OCI-M1 (cell line): ENCODE measurements at places on chromosomes 3 and 15.
A peak's percentile ranks its signal among the peaks of the same experiment; 100 is the strongest.

DNA sequence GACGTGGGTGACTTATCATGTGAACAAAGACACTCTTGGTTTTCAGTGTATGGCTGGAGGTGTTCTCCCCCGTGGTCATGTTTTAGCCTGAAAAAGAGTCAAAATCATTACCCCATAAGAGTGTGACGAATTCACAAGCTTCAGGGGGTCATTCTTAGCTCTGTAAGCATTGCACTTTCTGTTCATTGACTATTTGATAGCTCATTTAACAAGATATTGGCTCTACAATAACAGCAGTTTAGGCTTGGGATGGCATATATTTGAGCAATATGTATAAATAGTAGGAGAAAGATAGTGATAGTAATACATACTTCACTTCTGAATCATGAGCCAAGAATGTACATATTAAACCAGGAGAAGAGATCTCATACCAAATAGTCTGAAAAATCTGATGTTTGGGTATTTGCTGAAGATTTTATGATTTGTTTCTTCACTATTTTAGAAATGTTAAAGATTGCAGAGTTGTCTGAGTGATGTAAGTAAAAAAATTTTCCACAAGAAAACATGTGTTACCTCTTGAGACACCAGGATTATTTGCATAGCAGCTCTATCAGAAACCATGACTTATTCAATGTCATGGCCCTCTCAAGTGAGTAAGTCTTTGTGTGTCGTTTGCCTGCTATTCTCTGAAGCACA, 996.0 kb downstream of the OTOL1 start:
- DNase-seq: no peak

- DNase-seq: no peak
Observed at GRCh38 chr3:32817558-32818228, at the start of gene TRIM71. TSS of gene TRIM71 (plus strand) at chr3:32817997. CDS start at chr3:32818081, 84 bp downstream.

DNA sequence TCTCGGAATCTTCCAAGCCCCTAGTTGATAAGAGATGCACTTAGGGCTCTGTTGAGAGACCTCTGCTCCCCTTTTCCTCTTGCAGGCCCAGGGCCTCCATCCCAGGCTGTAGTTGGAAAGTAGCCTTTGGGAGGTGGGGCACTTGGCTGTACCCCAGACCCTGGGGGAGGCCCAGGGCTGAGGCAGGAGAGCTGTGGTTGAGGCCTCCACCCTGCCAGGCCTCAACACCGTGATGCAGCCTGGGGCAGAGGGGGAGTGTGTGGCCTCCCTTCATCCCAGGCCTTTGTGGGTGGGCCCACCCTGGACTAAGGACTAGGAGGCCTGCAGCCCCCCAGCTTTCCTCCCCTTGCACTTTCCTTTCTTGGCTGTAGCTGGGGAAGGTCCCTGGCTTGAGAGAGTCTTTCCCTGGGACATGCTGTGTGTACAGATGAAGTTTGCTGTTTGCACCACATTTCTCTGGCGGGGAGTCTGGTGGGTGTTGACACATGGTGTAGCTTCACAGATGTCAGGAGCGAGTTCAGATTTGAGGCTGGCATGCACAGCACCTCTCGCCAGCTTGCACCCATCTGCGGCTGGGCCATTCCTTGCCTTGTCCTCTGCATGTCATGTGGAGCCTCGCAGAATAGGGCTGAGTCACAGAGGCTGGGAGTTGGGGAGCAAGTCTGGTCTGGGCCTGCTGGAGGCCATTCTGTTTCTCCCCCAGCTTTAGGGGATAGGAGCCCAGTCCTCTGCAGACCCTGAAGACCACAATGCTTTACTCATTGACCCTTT, 13.7 kb downstream of the PLEKHO2 start:
- DNase-seq: no peak

- no peak for DNase-seq
Observed at GRCh38 chr15:38517312-38517975, 47.2 kb downstream of the RASGRP1 start.

DNA sequence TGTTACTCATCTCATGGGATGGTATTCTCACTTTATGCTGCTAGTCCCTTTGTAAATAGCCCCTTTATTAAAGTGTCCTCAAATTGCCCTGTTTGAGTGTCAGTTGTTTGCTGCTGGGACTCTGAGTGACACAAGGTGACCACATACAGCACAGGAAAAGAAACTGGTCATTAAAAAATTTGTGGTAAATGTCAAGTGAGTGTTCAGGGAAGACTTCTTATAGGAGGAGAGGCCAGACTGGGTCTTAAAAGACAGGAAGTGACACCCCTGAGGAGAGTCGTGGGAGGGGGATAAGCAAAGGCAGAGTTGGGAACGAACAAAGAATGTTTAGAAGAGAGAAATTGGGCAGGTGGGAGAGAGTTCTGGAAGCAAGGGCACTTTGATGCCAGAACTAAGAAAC, 35.2 kb downstream of the CCR3 start:
- no peak for DNase-seq

- no peak for DNase-seq
Observed at GRCh38 chr3:145899241-145899640, 261.7 kb downstream of the PLOD2 start.

DNA sequence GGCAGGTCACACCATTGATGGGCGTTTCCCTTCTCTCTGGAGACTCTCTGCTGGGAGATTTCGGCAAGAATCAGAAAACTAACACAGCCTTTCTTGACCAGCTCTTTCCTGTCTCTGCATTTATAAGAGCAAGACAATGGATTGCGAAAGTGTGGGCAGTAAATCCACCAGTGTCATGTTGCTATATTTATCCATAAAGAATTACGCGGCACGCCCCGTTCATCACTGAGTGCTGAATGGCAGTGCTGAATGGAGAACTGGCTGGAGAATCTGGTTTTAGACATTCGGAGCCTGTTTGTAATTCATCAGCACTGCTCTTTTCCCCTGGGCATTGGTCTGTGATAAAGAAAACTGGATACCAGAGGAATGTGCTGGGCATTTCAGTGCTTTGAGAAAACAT, 2.0 kb upstream of the CEMIP start:
- peak; percentile 2 for DNase-seq

DNA sequence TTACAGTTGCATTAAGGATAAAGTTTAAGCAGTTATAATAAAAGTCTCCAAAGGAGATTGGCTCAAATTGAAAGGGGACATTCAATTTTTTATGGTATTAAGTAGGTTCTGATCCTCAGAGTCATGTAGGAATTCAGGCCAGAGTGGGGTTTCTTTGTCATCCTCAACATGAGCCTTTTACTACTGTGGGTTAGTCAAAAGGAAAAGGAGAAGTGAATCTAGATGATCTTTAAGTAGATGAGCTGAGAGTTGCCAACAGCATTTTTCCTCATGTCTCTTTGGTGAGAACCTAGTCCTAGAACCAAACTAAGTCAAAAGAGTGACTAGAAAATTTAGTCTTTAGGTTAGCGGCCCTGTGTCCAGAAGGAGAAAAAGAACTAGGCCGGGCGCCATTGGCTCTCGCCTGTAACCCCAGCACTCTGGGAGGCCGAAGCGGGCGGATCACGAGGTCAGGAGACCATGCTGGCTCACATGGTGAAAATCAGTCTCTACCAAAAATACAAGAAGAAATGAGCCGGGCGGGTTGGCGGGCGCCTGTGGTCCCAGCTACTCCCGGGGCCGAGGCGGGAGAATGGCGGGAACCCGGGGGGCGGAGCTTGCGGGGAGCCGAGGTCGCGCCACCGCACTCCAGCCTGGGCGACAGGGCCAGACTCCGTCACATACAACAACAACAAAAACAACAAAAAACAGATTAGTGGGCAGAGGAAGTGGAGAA, 4.2 kb upstream of the CHL1 start:
- no peak for DNase-seq
